ENCODE measurements at places on chromosomes 5 and 9.

DNA sequence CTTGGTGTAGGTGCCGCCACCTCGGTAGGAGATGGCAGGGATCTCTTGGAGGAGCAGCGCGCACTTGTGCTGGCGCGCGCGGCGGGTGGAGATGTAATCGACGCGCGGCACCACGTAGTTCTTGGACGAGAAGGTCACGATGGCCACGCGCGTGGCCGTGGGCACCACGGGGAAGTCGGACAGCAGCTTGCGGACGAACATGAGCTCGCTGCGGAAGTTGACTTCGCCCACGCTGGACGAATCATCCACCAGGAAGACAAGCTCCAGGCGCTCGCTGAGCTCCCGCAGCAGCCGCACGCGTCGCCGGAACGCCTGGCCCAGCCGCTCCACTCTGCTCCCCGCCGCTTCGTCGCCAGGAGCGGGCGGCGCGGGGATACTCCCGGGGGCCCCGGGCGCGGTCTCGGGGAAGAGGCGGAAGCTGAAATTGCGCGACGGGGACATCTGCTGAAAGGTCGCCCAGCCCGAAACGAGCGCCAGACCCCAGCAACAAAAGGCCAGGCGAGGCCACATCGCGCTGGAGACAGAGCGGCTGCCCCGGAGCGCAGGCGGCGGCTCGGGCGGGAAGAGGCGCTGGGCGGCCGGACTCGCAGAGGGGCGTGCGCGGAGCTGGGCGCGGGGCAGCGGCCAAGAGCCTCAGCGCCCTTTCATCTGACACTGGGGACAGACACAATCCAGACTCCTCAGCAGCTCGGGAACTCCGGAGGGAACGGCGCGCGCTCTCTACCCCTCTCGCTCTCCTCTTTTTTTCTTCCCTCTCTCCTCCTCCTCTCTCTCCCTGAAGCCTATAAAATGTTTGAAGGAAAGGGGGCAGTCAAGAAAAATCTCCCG, at the start of gene SVEP1:
SVEP1 (minus strand) TSS at position 708 of the 828 bp plus-strand sequence; CDS start at position 510, 198 bp downstream.
- DNase-seq, result no peak

DNA sequence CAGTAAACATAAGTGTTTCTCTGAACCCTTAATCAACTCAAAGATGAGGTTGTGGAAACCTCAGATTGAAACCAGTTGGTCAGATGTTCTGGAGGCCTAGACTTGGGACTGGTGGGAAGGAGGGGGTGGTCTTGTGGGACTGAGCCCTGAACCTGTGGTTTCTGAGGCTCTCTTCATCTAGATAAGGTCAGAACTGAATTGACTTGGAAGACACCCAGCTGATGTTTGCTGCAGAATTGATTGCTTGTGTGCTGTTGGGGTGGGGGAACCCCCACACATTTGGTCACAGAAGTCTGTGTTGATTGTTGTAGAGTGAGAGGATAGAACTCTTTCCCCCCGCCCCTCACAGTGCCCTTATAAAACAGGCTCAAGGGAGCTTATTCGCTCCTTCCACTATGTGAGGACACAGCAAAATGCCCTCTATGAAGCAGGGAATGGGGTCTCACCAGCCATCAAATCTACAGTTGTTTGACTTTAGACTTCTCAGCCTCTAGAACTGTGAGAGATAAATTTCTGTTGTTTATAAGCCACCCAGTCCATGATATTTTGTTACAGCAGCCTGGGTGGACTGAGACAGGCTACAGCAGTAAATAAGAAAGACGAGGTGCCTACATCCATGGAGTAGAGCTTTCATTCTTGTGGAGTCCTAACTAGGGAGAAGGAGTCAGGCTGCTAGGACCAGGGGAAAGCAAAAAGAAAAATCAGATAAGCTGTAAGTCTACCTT, 25.7 kb upstream of the UGCG start:
- no peak for DNase-seq

DNA sequence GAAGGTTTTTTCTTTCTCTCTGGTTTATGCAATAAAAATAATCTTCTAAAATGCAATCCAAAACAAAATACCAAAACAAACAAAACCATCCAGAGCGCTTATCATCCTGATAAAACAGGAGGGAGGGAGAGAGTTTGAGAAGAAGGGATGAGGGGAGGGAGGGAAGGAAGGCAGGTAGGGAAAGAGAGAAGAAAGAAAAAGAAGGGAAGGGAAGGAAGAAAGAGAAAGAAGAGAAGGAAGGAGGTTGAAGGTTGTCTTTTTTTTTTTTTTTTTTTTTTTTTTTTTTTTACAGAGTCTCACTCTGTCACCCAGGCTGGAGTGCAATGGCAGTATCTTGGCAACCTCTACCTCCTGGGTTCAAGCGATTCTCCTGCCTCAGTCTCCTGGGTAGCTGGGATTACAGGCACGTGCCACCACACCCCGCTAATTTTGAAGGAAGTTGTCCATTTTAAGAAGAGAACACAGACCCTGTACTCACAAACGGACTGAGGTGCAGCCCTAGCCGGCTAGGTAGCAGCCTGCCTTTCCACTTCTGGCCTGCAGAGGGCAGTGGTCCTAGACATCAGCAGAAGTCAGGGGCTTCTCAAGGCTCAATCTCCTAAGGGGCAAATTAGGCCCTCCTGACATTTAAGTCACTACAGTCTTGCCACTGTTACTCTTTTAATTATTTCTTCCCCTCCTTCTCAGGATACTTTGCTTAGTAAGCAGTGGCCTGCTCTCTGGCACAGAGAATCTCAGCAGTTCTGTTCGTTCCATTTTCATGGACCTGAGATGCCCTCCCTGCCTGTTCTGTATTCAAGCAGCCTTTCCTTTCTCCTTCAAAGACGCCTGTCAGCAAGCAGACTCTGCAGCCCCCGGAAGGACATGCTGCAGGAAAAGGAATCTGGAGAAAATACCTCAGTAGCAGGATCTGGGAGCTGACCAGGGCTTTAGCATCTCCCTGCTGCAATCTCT, 76.4 kb downstream of the EPB41L4B start:
- DNase-seq, result no peak

DNA sequence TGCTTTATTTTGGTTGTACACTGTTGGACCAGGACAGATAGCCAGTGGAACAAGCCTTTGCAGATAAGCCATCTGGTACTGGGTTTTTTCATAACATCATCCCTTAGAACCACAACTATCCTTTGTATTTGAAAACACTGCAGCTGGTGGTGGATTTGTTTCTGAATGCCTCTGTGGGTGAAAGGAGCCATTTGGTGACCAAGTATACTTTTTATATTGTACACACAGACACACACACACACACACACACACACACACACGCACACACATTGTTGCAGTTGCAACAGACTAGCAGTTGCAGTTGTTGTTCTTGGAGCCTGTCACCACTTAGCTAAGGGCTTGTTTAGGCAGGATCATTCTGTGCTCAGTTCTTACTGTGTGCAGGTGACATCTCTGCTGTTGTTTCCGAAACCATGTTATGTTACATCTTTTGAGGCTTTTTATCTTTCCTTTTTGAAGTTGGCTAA, 22.9 kb upstream of the CAVIN4 start:
- DNase-seq, result no peak

GRCh38 chr9:95284162-95285080, 33.1 kb downstream of the FANCC start:
- DNase-seq, result no peak

DNA sequence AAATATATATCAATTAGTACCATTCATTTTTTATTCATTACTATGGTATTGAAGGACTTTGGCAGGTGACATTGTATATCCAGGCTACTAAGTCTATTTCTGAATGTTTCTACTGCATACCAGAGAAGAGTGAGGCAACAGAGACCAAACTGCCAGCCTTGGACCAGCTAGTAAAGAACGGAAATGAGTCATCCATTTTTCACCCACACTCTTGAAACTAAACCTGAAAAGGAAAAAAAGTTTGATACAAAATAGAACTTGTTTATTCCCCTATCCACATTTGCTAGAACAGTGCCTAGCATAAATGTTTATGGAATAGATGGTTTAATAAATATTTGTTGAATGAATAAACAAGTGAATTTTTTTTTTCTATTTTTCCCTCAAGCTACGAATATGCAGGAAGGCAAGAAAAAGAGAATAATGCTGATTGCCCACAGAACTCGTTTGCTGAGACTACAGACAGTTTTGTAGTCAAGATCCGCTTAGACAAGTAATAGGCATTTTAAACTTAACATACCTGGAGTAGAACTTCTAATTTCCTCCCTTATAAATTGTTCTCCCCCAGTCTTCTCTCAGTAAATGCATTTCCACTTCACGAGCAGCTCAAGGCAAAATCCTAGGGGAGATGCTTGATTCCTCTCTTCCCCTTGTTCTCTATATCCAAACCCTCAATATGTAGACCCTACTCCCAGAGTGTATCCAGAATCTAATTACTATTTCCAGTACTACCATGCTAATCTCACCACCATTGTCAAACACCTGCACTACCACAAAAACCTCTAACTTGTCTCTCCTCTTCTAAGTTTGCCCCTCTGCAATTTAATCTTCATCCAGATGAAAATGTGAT, 146.2 kb upstream of the RASA1 start:
- DNase-seq, result peak; percentile 87

GRCh38 chr9:86549401-86549811, 195.2 kb upstream of the TUT7 start:
- peak; percentile 94 for DNase-seq

- no peak for DNase-seq
Measured at GRCh38 chr9:129851821-129852220, 16.6 kb downstream of the USP20 start.

- DNase-seq, result no peak
Measured at GRCh38 chr9:125842242-125842641, 95.1 kb downstream of the PBX3 start.

- DNase-seq, result no peak
Measured at GRCh38 chr5:10634050-10634449, 70.2 kb downstream of the ANKRD33B start.

GRCh38 chr5:24904981-24905517, 260.3 kb upstream of the CDH10 start:
- peak; percentile 51 for DNase-seq

DNA sequence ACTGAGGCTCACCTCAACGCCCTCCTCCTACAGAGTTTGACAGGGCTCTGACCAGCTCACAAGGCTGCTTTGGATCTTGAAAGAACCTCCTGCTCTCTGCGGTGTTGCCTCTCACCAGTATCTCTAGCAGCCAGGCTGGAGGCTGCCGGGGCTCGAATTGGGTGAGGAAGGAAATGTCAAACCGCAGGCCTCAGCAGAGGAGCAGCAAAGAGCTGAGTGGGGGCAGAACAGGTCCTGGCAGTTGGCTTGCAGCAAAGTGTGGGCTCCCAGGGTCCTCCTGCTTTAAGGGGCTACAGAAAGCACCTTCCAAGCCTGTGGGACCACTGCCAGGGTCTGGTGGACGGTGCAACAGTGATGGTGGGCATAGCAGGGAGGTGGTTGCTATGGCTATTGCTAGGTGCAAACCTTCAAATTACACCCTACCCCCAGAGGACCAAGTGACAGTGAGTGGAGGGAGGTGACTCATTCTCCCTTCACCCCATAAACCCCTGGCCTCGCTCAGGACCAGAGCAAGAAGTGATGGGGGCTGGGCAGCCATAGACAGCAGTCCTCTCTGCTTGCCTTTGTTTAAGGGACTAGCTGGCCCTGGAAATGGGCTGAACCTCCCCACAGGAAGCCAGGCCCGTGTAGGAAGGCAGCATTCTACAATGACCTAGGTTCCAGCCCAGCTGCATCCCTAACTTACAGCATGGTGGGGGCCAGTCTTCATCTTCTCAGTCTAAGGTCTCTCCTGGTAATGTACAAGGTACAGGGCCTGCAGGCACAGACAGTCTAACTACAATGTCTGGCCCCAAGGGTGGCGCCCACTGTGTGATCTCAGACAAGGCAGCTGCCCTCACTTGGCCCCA, 18.7 kb downstream of the LCP2 start:
- DNase-seq, result no peak

DNA sequence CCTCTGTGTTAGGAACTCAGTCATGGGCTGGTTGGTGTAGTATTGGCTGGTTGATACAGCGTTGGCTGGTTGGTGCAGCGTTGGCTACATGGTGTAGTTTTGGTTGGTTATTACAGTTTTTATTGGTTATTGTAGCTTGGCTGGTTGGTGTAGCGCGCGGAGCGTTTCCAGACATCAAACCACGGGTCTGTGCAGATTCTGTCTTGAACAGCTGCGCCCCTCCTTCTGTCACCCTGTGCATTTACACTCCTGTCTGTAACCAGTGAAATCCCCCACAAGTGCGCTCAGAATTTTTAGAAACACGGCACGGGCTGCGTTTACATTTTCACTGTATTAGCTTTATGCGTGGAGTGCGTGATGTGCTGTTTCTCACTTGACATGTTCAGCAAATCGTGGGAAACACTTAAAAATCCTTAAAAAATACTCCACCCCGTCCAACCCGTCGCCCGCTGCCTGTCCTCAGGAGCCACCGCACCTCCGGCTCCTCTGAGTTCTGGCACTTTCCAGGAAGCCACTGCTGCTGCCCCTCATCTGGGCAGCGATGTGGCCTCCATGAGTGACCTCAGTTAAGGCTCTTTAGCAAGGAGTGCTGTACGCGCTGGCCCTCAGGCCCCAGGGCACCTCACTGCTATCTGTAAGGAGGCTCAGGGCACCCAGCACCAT, 20.8 kb downstream of the NKD2 start:
- no peak for DNase-seq

DNA sequence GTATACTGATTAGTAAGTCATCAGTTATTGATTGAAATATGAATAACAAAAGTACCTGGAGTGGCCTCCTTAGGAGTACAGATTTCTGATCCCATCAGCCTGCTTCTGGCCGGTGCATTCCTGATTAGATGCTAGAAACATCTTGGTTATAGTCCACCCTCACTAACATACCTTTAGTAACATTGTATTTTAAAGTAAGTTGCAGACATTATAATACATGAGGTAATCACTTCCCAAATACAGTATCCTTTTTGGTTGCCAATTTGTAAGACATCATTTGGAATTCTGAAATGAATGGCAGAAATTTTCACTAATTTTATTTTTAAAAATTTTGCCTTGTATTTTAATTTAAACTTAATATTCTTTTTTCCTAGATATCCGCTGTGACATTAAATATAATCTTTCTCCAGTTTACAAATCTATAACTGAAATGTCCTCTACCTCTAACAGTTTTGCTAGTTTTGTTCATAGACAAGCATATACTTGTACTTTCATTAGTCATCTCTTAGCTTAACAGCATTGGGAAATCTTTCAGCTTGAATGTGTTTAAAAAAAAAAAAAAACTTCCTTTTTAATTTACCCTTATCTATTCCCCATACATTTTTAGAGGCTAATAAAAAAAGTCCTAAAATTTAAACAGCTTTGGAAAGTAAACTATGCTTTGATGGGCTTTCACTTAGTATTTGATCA, 178.9 kb downstream of the XRCC4 start:
- DNase-seq, result no peak

- DNase-seq, result no peak
Measured at GRCh38 chr9:134693011-134693410, 51.4 kb downstream of the COL5A1 start.

DNA sequence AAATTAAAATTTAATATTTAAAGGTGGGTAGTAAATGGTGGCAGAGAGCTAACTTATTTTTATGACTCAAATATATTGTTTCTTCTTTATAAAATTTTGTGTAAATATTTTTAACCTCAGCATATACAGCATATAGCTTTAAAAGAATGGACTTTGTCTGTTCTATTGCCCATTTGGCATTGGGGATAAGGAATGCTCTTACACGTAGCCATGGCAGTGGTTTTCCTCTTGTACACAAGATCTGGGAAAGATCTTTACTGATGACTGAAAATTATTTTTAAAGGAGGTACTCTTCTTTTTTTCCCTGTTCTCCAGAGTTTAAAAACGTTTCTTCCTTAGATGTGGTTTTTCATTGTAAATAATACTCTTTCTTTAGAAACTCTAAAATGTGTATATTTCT, 75.0 kb downstream of the PBX3 start:
- no peak for DNase-seq
